ENCODE measurements at places on chromosomes 6 and 20. TPM values are rescaled to one million over a fixed set of nuclear protein-coding genes. Genes with fewer than 3 reads are reported as not detected.

The PLA2G7 gene
- 1.5 TPM for total RNA-seq

DNA sequence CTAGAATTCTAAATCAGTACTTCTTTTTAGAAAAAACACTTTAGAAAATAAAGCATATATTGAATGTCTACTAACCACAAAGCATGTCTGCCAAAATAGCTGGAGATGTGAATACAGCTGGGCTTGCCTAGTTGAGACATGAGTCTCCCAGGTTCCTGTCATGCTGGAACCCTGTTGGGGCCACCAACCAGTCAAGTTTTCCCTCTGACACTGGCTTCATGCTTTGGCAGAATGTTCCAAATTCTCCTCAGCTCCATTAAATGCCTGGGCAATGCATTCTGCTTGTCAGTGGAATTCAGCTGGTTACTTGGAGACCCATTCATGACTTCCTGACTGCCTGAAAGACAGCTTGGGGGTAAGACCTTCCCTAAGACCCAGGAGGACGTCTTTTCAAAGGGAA, 87.2 kb downstream of the PRND start:
- no peak overlapping the region for H3K27ac ChIP-seq
- H3K4me3 ChIP-seq: no peak overlapping the region
- H3K27me3 ChIP-seq: no peaks in the 10 kb centered on the region
- no peaks in the 10 kb centered on the region for H3K4me1 ChIP-seq

DNA sequence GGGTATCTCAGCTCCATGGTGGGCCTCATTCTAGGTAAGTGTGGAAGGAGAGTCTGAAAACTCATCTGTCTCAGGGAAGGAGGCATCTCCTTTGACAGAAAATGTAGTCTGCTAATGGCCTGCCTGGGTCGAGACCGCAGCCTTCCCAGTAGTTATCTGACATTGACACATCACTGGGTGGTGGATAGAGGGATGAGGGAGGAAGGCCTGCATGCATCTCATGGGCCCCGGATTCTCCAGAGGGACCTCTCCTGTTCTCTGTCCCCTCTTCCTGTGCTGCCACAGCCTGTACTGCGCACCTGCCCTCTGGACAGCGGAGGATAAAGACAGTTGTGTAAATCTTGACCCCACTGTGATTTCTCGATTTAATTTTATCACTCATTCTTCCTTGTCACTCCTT, 4.7 kb downstream of the PCMTD2 start:
- H3K27me3 ChIP-seq: no peaks in the 10 kb centered on the region
- H3K27ac ChIP-seq: peak overlapping the region; percentile 89
- peaks cover 29% of the 10 kb centered on the region for H3K4me1 ChIP-seq
- H3K4me3 ChIP-seq: no peak overlapping the region
- H3K36me3 ChIP-seq: no peaks in the 10 kb centered on the region
- DNase-seq: no peak

GRCh38 chr20:46028110-46028509, 905 bp upstream of the SLC12A5 start:
- no peaks in the 10 kb centered on the region for H3K36me3 ChIP-seq
- H3K4me3 ChIP-seq: no peak overlapping the region
- H3K4me1 ChIP-seq: no peaks in the 10 kb centered on the region
- no peak for DNase-seq
- H3K27ac ChIP-seq: no peak overlapping the region
- H3K27me3 ChIP-seq: peaks cover 78% of the 10 kb centered on the region
